ENCODE measurements at places on chromosomes 16 and 17.

- DNase-seq: peak; percentile 42
Measured at GRCh38 chr16:1363501-1364041, 11.8 kb downstream of the GNPTG start.

DNA sequence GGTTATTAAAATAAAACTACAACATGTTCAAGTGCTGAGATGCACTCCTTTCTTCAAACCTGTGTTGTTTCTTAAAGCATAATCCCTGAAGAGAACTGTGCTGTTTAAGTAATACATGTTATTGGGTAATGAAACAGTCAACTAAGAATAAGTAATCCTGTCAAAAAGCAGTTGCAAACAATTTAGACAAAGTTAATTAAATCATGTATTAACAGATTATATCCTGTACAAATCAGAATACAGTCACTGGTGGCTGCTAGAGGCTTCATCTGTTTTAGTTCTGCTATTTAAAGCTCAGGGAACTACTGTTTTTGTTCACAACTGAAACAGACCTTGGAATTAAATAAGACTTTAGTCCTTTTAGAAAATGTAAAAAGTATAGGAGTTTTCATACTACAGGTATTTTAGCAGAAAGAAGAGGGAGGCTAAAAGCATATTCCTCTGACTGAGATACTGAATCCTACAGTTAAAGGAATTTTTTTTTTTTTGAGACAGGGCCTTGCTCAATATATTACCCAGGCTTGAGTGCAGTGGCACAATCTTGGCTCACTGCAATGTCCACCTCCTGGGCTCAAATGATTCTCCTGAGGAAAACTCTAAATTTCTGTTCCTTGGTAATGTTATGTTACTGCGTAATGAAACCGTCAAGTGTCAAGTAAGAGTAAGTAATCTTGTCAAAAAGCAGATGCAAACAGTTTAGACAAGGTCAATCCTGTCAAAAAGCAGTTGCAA is 27.3 kb upstream of the ITGA2B start:
- DNase-seq: no peak

DNA sequence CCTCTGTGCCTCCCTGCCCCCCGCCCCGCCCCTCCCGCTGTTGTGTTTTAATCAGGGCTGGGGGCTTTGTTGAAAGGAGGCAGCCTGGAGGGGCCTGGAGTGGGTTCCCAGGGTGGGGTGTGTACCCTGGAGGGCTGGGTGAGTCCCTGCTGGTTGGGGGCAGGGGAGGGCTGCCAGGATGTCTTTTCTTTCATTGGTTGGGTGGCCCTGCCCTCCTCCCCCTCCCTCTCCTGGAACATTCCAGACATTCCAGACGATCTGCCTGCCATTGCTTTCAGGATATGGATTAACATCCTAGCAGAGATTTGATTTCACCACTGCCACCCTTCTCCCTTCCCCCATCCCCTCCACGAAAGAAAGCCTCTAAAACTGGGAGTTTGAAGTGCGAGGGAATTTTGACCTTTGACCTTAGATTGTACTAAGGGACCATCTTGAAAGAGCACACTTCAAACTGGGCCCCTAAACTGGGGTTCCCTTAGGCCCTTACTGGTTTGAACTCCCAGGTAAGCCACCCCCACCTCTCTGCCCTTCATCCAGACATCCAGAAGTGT is 25.3 kb downstream of the IGF2BP1 start:
- DNase-seq: no peak

DNA sequence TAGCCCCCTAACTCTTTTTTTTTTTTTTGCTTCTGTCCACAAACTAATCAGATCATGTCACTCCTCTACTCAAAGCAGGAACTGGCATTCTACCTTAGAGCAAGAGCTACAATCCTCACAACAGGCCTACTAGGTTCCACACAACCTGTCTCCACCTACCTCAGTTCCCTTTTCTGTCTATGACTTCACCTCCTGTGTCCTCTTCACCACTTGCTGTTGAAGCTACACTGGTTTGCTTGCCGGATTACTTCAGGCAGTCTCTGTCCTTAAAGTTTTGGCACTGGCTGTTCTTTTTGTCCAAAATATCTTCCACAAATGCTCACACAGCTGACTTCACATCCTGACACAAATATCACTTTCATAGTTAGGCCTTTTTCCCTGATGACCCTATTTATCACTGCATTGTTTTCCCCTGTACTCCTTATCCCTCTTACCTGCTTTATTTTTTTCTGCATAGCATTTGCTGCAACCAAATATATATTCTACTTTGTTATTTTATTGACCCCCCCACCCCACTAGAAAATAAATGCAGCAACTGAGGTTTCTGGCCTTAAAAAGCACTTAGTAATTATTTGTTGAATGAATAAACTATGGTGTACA is 72.0 kb downstream of the KANSL1 start:
- DNase-seq: no peak

- no peak for DNase-seq
Measured at GRCh38 chr16:22239131-22239805, 33.2 kb downstream of the EEF2K start.

Measured in stimulated activated CD8-positive, alpha-beta memory T cell treated with anti-CD3 and anti-CD28 coated beads, Interleukin-4, amount 100 ng/mL, for 1 hour (primary cell).